CD4-positive, alpha-beta T cell treated with Interleukin-17A for 1 hour (primary cell): ENCODE measurements at places on chromosomes 2 and 18.

DNA sequence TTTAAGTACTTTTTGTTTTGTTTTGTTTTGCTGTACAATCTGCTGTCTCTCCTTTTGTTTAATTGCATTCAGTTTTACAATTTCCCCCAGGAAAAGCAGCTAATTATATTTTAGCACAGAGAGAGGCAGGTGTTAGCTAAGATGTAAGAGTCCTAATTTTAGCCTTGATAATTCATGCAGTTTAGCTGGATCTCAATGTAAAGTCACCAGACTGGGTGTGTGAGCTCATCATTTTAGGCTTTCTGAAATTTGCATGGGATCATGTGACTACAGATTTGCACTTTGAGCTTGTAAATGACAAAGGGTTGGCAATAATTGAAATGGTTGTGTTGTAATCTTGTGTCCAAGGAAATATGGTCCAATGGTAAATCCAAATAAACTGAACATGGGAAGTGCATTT, 68.5 kb downstream of the ETAA1 start:
- DNase-seq = no peak

DNA sequence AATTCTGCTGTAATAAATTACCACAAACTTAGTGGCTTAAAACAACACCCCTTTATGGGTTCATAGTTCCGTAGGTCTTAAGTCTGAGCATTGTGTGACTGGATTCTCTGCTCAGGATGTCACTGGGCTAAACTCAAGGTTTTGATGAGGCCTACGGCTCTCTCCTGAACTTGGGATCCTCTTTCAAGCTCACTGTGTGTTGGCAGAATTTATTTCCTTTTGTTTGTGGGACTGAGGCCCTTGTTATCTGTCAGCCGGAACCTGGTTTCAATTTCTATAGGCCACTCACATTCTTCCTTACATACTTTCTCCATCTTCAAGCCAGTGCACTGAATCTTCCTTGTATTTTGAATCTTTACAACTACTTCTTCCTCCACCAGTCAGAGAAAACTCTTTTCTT, 290.2 kb downstream of the AKAIN1 start:
- DNase-seq = no peak

GRCh38 chr2:20168727-20169696, 55.9 kb downstream of the SDC1 start:
- no peak for DNase-seq

GRCh38 chr2:120984452-120985173, 248.9 kb downstream of the GLI2 start:
- DNase-seq = no peak

DNA sequence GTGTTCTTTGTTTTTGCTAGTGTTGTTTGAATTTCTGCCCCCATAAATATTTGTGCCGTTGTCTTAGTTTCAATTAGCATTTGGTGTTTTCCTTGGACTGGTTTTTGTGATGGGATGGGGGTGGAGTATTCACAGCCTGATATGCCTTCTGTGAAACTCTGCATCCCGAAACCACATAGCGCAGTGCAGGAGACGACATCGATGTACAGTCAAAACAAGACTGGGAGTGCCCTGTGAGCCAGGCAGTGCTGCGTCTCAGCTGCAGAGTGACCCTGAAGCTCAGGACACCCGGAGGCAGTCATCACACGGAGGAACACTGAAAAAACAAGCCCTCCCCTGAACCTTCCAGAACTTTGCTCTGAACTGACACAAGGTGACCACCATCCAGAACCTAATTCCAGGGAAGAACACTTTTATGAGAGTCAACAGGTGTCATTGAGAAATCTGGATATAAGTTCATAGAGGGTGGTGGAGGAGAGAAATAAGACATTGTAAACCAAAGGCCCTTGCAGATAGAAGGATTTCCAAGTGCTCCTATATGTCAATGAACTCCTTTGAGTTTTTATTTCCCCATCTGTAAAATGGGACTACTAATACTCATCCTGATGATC, 61.2 kb upstream of the CABLES1 start:
- no peak for DNase-seq

DNA sequence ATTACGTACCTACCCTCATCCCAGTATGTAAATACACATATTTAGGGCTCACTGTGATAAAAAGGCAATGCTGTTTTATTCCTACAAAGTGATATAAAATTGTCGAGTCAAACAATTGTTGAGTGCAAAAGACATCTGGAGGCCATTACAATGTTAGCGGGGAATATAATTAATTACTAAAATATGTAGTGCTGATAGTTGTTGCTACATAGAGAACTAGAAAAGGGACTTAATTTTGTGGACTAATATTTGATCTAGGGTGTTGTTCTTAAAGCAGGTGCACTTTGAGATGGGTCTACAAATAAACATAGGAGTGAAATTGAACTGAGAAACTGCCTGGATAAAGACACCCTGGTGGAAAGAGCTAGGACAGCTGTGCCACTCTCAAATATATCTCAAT, 300.1 kb downstream of the NOL4 start:
- DNase-seq = no peak

DNA sequence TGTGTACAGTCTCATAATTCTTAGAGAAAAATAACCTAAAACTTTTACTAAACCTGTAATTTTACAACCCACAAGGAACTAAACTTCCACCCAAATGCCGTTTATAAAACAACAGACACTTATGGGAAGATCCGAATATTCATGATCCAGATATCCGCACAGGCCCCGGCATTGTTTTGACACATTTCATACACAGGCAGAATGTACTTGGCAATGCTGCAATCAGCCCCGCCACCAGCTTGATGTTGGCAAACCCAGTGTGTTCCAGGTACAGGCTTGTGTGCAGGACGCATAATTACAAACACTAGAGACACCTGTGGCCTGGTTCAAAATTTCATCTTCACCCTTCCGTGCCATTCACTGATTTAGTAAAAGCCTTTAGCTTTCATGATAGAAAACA, 393.0 kb upstream of the SALL3 start:
- no peak for DNase-seq

- DNase-seq = peak; percentile 9
Measured at GRCh38 chr2:235605312-235606003, 111.6 kb downstream of the AGAP1 start.

GRCh38 chr2:99166218-99166617, 11.5 kb downstream of the LIPT1 start:
- DNase-seq = no peak

DNA sequence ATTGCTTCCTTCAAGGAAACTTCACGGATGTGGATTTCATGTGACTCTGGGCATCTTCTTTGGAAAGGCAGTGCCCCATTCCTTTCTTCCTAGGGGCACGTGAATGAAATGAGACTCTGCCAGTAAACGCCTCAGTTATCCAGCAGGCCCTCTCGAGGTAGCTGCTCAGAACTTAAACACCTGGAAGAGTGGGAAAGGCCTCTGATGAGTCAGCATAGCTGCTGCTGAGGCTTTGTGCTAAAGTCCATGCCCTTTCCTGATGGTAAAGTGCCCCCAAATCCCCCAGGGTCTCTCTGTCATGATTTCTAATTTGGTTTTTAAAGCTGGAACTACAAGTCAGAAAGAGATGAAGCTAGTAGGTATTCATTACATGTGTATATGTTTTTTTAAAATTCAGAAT, 3.8 kb downstream of the SLC1A4 start:
- DNase-seq = no peak

GRCh38 chr2:25692737-25693445, 19.5 kb upstream of the DTNB start:
- DNase-seq = no peak

- no peak for DNase-seq
Measured at GRCh38 chr18:71327850-71328249, 1039.0 kb downstream of the SOCS6 start.

DNA sequence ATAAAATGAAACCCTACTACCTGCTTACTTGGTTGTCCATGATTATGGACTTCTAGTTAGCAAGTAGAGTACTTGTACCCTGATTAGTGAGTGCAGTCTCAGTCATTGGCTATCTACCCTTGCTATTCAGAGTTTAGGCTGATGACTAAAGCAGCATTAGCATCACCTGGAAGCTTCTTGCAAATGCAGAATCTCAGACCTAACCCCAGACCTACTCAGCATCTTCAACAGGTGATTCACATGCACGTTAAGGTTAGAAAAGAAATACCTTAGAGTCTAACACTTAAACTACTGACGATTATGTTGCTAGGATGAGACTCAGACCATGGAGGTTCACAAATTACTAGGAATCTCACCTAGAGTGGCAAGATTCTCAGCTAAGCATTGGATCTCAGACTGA, 399.9 kb upstream of the FANCL start:
- DNase-seq = no peak

GRCh38 chr18:4172196-4173100, 282.7 kb downstream of the DLGAP1 start:
- DNase-seq = no peak

DNA sequence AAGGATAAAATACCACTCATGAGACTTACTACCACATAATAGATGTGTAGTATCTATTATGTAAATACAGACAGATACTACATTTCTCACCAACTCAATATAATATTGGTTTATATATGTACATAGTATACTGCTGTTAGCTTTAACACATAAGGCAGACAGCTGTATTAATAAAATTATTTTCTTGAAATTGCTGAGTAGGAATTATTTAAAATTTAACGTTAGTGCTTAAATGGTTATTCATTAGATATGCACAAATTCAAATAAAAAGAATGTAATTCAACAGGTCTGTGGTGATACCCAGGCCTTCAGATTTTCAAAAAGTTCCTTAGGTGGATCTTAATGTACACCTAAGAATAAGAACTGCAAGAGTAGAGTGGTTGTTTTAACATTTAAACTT, 59.0 kb downstream of the PRPF40A start:
- DNase-seq = no peak

DNA sequence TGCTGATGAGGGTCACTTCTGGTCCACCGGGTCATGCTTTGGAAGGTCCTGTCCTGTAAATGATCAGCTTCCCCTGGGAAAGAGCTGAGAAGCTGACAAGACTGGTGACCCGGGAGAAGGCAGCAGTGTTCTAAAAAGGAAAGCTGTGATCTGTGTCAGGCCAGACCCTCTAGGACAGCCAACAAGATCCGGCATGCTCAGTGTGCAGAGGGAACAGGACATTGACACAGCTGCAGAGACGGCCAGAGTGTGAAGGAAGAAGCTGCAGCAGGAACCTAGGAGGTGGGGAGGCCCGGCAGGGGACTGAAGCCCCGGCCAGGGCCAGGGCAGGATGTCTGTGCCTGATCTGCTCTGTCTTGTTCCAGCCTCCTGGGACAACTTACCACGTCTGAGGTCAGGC, 372.7 kb upstream of the ID2 start:
- no peak for DNase-seq

DNA sequence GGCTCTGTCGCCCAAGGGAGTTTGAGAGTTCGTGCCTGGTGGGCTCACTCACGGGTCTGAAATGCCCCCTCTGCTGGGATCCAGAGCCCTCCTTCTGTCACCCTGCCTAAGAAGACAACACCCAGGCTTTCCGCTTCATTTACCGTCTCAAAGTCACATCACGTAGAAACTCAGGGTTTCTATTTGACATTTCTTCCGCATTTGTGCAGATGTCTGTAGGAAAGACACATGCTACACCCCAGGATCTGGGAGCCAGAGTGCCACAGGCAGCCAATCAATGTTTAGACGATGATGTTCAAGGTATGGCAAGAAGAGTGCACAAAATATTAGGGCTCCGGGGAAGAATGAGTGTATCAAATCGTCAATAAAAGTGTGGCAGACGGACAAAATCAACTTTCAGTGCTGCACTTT, 24.4 kb upstream of the ACKR3 start:
- no peak for DNase-seq

DNA sequence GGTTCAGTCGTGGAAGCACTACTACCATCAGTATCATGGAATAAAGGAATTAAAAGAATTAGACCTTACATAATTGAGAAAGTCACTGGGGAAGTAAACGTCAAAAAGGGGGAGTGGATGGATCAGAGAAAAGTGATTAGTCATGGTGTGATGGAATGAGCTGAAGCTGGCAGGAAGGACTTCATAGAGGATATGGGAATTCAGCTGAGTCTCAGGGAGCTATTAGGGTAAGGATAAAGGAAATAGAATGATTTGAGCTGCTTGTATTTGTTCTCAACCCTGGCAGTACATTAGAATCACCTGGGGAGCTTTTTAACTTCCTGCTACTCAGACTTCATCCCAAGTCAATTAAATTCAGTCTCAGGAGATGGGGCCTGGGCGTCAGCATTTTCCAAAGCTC, 53.4 kb upstream of the SETBP1 start:
- DNase-seq = no peak

GRCh38 chr2:58449286-58450010, 208.3 kb upstream of the FANCL start:
- peak; percentile 3 for DNase-seq

GRCh38 chr2:159131914-159132281, 154.6 kb downstream of the WDSUB1 start:
- no peak for DNase-seq

DNA sequence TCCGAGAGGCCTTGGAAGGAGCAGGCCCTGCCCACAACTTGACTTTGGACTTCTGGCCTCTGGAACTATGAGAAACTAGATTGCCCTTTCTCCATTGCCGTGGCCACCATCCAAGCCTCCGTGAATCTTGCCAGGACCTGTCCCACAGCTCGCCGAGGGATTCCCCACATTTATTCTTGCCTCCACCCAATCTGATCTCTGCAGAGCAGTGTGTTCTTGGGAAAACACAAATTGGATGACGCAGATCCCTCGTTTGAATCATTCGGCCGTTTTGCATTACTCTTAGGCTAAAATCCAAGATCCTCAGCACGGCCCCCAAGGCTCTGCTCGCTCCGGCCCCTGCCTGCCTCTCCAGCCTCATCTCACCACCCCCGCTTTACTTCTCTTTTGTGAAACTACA, 364.2 kb downstream of the ZNF516 start:
- no peak for DNase-seq

DNA sequence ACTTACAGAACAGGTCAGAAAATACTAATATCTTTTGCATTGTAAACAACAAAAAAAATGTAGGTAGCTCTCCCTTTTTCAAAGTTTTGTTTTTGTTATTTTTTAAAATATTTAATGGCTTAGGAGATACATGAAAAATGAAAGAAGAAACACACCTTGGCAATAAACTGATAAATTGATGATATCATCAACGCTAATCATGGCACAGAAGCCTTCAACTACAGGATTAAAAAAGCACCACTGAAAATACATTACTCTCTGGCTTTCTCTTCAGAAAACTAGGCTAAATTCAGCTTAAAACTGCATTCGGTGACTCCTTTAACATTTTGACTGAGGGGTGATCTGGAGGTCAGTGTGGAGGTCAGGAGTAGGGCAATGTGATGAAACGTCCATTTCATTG, 1018.8 kb upstream of the FANCL start:
- DNase-seq = no peak

DNA sequence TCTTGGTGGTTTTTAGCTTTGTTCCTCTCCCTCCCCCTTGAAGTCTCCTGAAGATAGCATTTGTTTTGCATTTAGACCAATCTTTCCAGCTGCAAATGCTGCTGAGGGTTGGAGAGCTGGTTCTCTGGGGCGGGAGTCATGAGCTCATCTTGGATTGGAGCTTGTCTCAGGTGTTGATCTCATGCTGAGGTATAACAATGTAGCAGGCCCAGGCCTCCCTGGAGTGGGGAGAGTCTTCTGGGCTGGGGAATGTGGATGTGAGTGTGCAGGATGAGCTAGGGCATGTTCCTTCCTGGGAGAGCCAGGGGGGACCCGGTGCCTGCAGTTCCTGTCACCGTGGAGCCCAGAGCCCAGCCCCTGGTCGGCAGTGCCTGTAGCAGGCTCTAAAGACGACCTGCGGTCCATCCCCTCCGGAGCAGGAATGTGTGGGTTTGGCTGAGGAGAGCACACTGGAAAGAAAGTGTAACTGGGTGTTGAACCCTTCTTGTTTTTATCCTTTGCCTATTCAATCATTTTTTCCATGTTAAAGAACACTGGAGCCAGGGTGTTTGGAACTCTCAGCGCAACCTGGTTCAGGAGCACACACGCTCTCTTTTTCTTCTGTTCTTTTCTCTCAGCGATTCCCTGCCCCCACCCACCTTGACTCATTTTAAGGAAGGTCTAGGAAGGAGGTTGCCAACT, 2.7 kb downstream of the ZNF532 start:
- DNase-seq = no peak
